ENCODE measurements at places on chromosomes 12 and 14. TPM values are rescaled to one million over a fixed set of nuclear protein-coding genes. Genes with fewer than 3 reads are reported as not detected.
A peak's percentile ranks its signal among the peaks of the same experiment; 100 is the strongest.

DNA sequence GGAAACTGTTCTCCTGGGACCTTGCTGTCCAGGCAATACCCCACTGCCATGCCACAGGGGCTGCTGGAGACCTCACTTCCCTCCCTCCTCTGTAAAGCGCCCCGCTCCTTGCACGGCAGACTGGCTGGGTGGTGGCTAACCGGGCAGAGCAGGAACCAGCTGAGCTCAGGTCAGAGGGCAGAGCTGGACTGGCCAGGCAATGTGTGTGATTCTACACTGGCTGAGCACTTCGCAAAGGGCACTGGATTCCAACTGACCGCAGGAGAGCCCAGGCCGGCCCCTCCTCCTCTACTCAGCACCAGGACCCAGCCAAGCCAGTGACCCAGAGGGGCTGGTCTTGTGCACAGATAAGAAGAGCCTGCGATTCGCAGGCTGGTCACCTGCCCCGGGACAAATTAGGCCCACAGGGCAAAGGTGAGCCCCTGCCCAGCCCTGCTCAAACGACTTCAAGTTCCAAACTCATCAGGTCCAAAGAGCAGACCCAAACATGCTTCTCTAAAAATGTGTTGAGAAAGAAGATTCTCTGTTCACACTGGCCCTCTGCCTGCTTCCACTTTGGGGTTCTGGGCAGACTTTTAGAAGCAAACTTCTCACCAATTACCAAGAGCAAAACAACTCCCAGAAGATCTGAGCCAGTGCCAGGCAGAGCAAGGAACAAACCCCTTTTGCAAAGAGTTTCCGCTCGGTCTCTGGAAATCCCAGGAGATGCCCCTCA is 54.9 kb upstream of the DIO3 start:
- peak; percentile 1 for DNase-seq

DNA sequence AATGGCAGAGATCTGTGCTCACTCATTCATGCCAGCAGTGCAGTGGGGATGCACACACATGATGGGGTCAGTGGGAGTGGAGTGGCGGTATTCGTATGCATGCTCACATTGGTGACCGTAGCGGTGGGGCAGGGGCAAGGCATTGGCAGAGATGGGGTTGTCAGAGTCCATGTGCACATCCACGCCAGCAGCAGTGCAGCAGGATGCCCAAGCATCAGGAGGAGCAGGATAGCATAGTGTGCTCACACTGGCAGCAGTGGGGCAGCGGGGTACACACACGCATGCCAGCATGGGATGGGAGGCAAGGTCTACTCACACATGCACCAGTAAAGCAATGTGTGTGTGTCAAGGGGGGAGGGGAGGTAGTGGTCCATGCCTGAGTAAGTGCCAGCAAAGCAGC is 89.4 kb upstream of the GARIN6 start:
- no peak for DNase-seq

- DNase-seq = no peak
Measured at GRCh38 chr14:53888535-53889386, 67.9 kb downstream of the BMP4 start.

DTX1 gene
- total RNA-seq = 8.3 TPM

GRCh38 chr14:53494587-53494986 is 341.5 kb upstream of the DDHD1 start:
- no peak for DNase-seq

GRCh38 chr12:51531284-51531977 is 59.6 kb upstream of the SCN8A start:
- DNase-seq = no peak

GARIN6 gene
- not detected for total RNA-seq

GRCh38 chr12:54933376-54933775 is 51.2 kb downstream of the TESPA1 start:
- DNase-seq = peak; percentile 48
